ENCODE measurements at places on chromosomes 7 and 10. TPM values are rescaled to one million over a fixed set of nuclear protein-coding genes. Genes with fewer than 3 reads are reported as not detected.

Gene SMKR1
- total RNA-seq, result 4.8 TPM

Gene TRUB1
- 21.6 TPM for total RNA-seq

Gene ODAD2
- not detected for total RNA-seq

Gene MCM10
- 104 TPM for total RNA-seq

Gene FLNC
- total RNA-seq, result 0.03 TPM

Gene SLC13A1
- 0.05 TPM for total RNA-seq

Gene SCART1
- 1.5 TPM for total RNA-seq

Gene ADARB2
- 0.05 TPM for total RNA-seq

Gene SLC26A5
- total RNA-seq, result not detected

Gene VCL
- total RNA-seq, result 26.0 TPM

Gene NKX6-2
- not detected for total RNA-seq

Gene HOXA1
- total RNA-seq, result 0.16 TPM

Gene LIPN
- not detected for total RNA-seq

Gene AKR1C8
- total RNA-seq, result 0.22 TPM

Gene SSC4D
- 0.73 TPM for total RNA-seq

Gene MACC1
- total RNA-seq, result not detected

Gene TAS2R41
- total RNA-seq, result not detected

Gene CYP3A7
- not detected for total RNA-seq

Gene HELLS
- total RNA-seq, result 224 TPM

Gene PLCE1
- not detected for total RNA-seq

Gene FAM107B
- total RNA-seq, result 156 TPM

Gene CTAGE4
- total RNA-seq, result 0.75 TPM

Gene ACTL6B
- total RNA-seq, result not detected

Gene C10orf88
- 14.1 TPM for total RNA-seq

Gene CDNF
- total RNA-seq, result 0.93 TPM

Gene ZNF425
- total RNA-seq, result 1.2 TPM

Gene PTPRZ1
- total RNA-seq, result not detected

Gene AKR1B15
- total RNA-seq, result not detected

Gene DEPP1
- 5.3 TPM for total RNA-seq

Gene SLC12A9
- 46.0 TPM for total RNA-seq

Gene DRGX
- not detected for total RNA-seq

Gene CRHR2
- total RNA-seq, result not detected

Gene AFAP1L2
- 4.1 TPM for total RNA-seq

Gene CFAP69
- not detected for total RNA-seq

Gene FAM3C
- 103 TPM for total RNA-seq

Gene VAX1
- not detected for total RNA-seq

Gene GPER1
- total RNA-seq, result not detected
